Colonic mucosa (tissue), 4 donors: ENCODE measurements at places on chromosomes 16 and 17. TPM values are rescaled to one million over a fixed set of nuclear protein-coding genes. Genes with fewer than 3 reads are reported as not detected.

GRCh38 chr17:81324851-81325713 is 30.0 kb upstream of the SLC38A10 start:
- DNase-seq, result no peak

PABPN1L gene
- not detected for total RNA-seq

TBC1D3 gene
- not detected for total RNA-seq

DNA sequence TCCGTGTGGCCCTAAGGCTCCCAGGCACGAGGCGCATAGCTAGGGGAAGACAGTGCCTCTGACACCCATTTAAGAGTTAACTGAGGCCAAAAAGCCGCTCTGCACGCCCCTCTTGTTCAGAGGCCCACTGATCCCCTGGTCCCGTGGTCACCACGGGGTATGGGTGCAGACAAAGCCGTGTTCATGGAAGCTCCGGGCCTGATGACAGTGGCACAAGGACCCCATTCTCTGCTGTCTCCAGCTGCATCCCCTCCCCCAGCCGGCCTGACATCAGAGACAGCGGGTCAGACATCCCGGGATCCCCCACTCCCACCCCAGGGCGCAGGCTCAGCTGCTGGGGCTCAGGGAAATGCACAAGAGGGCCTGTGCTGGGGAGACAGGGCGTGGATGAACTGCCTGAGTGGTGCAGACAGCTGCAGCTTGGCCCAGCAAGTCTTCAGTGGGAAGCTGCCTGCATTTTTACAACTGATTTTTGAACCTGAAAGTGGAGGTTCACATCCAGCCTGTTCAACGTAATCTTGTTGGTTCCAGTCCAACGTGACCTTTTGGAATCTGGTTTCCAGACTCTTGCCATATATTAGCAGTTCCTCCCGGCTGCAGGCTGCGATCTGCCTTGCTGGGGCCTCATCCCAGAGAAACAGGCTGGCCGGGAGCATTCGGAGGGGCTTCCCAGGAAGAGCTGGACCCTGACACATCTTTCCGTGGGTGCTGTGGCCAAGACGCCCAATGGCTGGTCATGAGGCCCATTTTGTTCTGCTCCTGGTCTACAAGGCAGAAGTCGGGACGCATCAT is 9.7 kb upstream of the BAHCC1 start:
- DNase-seq, result no peak

C16orf46 gene
- total RNA-seq, result 0.40 TPM

GRCh38 chr17:72735048-72735447 is 357.4 kb downstream of the SLC39A11 start:
- no peak for DNase-seq

- no peak for DNase-seq
These were observed 15.5 kb downstream of the UNKL start for GRCh38 chr16:1398826-1399581.

ZCCHC14 gene
- 24.6 TPM for total RNA-seq

- DNase-seq, result no peak
These were observed 29.3 kb downstream of the TK2 start for GRCh38 chr16:66520406-66521170.

DNA sequence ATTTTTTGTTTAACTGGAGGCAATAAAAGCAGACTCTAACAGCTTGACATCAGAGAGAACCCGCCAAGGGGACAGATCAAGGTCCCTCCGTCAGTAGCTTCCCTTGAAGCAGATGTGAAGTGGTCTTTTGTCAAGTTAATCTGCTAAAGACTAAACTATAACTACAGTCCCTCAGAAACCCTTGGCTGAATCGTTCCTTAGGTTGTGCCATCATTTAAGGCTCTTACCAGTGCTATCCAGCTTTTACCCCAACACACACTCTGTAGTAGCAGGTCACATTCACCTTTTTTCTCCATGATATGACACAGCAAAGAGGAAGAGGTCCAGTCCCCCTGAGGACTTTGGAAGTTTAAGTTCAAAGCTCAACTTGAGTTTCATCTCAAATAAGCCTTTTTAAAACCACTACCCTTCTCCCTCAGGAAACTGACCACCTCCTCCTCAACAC is 49.7 kb downstream of the ERN1 start:
- no peak for DNase-seq

- DNase-seq, result no peak
These were observed 83.4 kb downstream of the ZDHHC7 start for GRCh38 chr16:84927621-84928591.

- DNase-seq, result no peak
These were observed 88.7 kb upstream of the CBX4 start for GRCh38 chr17:79927688-79928501.
